ENCODE measurements at places on chromosomes 3 and 15. TPM values are rescaled to one million over a fixed set of nuclear protein-coding genes. Genes with fewer than 3 reads are reported as not detected.

GRCh38 chr15:41982133-41982930 is 10.0 kb upstream of the EHD4 start:
- peaks cover 5% of the 10 kb centered on the region for H3K27me3 ChIP-seq
- H3K4me1 ChIP-seq = no peaks in the 10 kb centered on the region
- H3K4me3 ChIP-seq = no peak overlapping the region
- H3K36me3 ChIP-seq = no peaks in the 10 kb centered on the region
- no peak overlapping the region for H3K27ac ChIP-seq

- no peaks in the 10 kb centered on the region for H3K36me3 ChIP-seq
- H3K4me3 ChIP-seq = no peak overlapping the region
- no peaks in the 10 kb centered on the region for H3K4me1 ChIP-seq
Observed at GRCh38 chr3:61857297-61857696, 295.9 kb downstream of the PTPRG start.

DNA sequence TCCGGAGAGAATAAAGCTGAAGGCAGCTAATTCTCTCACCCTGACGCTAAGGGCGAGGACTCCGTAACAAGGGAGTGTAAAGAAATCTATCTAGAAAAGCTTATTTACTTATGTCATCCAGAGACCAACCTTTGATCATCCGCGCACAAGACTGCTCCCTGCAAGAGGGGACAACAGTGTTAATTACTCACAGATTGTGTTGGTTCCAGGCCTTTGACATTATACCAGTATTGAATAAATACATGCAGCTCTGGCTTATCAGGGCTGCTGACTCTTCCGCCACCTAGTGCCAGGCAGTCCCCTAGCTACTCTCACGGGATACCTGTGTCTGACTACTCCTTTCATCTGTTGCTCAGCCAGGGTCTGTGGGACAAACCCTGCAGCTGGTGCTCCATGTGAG is 211.7 kb downstream of the DTWD1 start:
- H3K4me3 ChIP-seq = no peak overlapping the region
- no peak overlapping the region for H3K27ac ChIP-seq
- DNase-seq = no peak
- H3K36me3 ChIP-seq = no peaks in the 10 kb centered on the region
- no peaks in the 10 kb centered on the region for H3K4me1 ChIP-seq

GRCh38 chr3:94024385-94024784 is 4.0 kb downstream of the STX19 start:
- no peaks in the 10 kb centered on the region for H3K4me1 ChIP-seq
- DNase-seq = no peak
- no peak overlapping the region for H3K4me3 ChIP-seq
- no peaks in the 10 kb centered on the region for H3K36me3 ChIP-seq

- no peak overlapping the region for H3K27ac ChIP-seq
- peaks cover 2% of the 10 kb centered on the region for H3K4me1 ChIP-seq
- no peak for DNase-seq
- H3K36me3 ChIP-seq = no peaks in the 10 kb centered on the region
Observed at GRCh38 chr3:157606852-157607197, 103.6 kb upstream of the VEPH1 start.

GRCh38 chr3:195075199-195075940 is 195.6 kb downstream of the XXYLT1 start:
- H3K27ac ChIP-seq = no peak overlapping the region
- H3K27me3 ChIP-seq = no peaks in the 10 kb centered on the region
- no peaks in the 10 kb centered on the region for H3K36me3 ChIP-seq
- DNase-seq = no peak

- H3K27me3 ChIP-seq = peaks cover 6% of the 10 kb centered on the region
- no peaks in the 10 kb centered on the region for H3K36me3 ChIP-seq
- H3K4me1 ChIP-seq = peaks cover 7% of the 10 kb centered on the region
Observed at GRCh38 chr15:70670680-70671079, 92.7 kb downstream of the UACA start.

- peak overlapping the region; percentile 90 for H3K4me3 ChIP-seq
- no peak for DNase-seq
- H3K27me3 ChIP-seq = peaks cover 27% of the 10 kb centered on the region
- H3K4me1 ChIP-seq = peaks cover 21% of the 10 kb centered on the region
- H3K27ac ChIP-seq = no peak overlapping the region
Observed at GRCh38 chr3:159763011-159763601, 225.5 kb upstream of the IL12A start.

- H3K4me3 ChIP-seq = no peak overlapping the region
- no peak for DNase-seq
- H3K27ac ChIP-seq = no peak overlapping the region
- H3K36me3 ChIP-seq = peaks cover 53% of the 10 kb centered on the region
- no peaks in the 10 kb centered on the region for H3K27me3 ChIP-seq
Observed at GRCh38 chr3:31695280-31696008, 162.7 kb downstream of the STT3B start.

- H3K4me3 ChIP-seq = no peak overlapping the region
- peaks cover 44% of the 10 kb centered on the region for H3K36me3 ChIP-seq
- H3K27ac ChIP-seq = peak overlapping the region; percentile 50
- peaks cover 60% of the 10 kb centered on the region for H3K4me1 ChIP-seq
- DNase-seq = no peak
Observed at GRCh38 chr3:128767094-128767750, 41.2 kb downstream of the RAB7A start.

DNA sequence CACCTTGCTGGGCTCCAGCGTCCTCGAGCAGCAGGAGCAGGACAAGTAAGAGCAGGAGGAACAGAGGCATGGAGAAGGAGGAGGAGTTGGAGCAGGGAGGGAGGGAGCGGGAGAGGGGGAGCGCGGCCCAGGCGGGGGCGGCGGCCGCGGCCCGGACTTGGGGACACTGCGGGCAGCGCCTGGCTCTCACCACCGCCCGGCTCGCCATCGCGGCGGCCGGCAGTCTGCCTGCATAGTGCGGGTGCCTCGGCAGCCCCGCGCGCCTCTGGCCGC is 440 bp downstream of the DCBLD2 start:
- H3K4me3 ChIP-seq = peak overlapping the region; percentile 88
- H3K4me1 ChIP-seq = peaks cover 19% of the 10 kb centered on the region
- DNase-seq = no peak
- no peak overlapping the region for H3K27ac ChIP-seq
- H3K27me3 ChIP-seq = peaks cover 12% of the 10 kb centered on the region

GRCh38 chr3:164940745-164941144 is 137.6 kb downstream of the SI start:
- no peaks in the 10 kb centered on the region for H3K4me1 ChIP-seq
- no peak for DNase-seq
- H3K36me3 ChIP-seq = no peaks in the 10 kb centered on the region
- H3K4me3 ChIP-seq = no peak overlapping the region
- H3K27ac ChIP-seq = no peak overlapping the region

DNA sequence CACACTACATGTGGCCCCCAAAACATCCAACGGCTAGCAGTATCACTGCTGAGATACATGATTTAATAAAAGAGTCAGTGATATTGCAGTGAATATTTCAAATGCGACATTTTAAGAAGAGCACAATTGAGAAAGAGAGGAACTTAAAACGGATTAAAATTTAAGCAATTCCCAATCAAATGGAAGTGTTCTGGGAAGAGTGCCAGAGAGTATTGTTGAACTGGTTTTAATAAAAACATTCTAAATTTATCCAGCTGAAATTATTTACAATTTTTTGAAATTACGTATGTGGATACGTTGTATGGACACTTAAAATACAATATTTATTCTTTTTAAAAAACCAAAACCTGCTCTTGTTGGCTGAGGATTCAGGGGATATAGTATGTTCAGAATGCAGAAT is 117.7 kb downstream of the C3orf38 start:
- H3K27ac ChIP-seq = no peak overlapping the region
- no peak for DNase-seq
- no peaks in the 10 kb centered on the region for H3K36me3 ChIP-seq
- H3K4me1 ChIP-seq = no peaks in the 10 kb centered on the region
- H3K27me3 ChIP-seq = no peaks in the 10 kb centered on the region

DNA sequence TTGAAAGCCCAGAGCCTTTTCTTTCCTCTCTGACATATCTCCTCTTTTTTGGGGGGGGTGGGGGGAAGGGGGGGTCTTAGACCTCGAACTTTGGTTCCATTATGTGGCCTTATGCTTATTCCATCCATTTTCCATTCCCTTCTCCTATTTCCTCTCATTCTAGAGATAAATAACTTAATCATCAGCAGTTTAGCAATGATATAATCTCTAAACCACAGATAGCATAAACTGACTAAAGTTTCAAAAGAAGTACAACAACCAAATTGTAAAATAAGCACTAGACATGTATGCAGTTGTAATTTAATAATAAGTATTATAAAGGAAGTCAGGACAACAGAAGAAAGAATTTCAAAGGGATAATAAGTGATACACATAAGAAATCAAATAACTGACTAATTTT is 64.5 kb downstream of the AQR start:
- H3K27me3 ChIP-seq = no peaks in the 10 kb centered on the region
- H3K36me3 ChIP-seq = peaks cover 74% of the 10 kb centered on the region
- no peak for DNase-seq
- no peak overlapping the region for H3K4me3 ChIP-seq
- H3K27ac ChIP-seq = no peak overlapping the region

The CCDC39 gene
- not detected for total RNA-seq

The BMF gene
- total RNA-seq = 353 TPM

The ISL2 gene
- 0.35 TPM for total RNA-seq

The ABI3BP gene
- total RNA-seq = not detected

The TLR9 gene
- total RNA-seq = 10.4 TPM

The PLSCR5 gene
- not detected for total RNA-seq

The ANKRD63 gene
- 0.32 TPM for total RNA-seq

The DZIP1L gene
- not detected for total RNA-seq
